Stimulated activated CD8-positive, alpha-beta memory T cell treated with anti-CD3 and anti-CD28 coated beads, Interleukin-15, amount 100 ng/mL, for 1 hour (primary cell): ENCODE measurements at places on chromosomes 7 and 10.

- no peak for DNase-seq
These were observed 24.5 kb downstream of the FOXK1 start for GRCh38 chr7:4706384-4707216.

GRCh38 chr7:30911561-30911969, at the start of gene AQP1:
Gene AQP1, plus strand, starts transcription at chr7:30911853. Its CDS starts 57 bp downstream, at chr7:30911910.
- no peak for DNase-seq

- DNase-seq = no peak
These were observed 2.5 kb downstream of the SLC16A9 start for GRCh38 chr10:59706851-59707797.

DNA sequence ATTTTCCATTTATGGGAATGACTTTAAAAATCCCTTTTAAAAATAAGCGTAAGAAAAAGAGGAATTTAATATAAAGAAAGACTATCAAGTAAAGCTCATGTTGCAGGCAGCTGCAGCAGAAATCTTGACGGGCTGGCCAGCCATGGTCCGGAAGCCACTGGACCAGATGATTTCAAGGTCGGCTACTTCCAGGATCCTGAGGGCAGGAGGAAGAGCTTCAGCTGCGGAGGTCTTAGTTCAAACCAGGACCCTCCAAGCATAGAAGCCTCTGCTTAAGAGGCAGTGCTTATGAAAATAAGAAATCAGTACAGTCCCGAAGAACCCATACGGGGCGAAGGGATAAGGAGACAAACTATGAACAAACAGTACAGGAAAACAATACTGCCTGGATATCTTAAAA, 220.2 kb upstream of the CELF2 start:
- no peak for DNase-seq

DNA sequence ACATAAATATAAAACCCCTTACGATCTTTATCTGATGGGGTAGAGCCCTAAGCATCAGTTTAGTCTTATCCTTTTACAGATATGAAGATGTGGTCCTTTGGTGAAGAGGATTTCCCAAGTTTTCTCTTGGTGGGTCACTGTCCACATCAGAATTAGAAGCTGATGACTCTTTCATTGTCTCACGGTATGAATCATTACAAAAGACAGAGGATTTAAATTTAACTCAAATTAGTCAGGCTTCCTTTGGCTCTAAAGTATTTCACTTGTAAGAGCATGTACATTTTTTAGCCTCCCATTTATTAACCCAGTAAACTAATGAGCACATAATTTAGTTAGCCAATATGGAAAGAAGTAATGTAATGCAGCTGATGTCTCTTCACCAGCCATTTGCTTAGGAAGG, 49.9 kb upstream of the TMEM26 start:
- DNase-seq = no peak

GRCh38 chr10:80684259-80684658, 146.6 kb downstream of the SH2D4B start:
- DNase-seq = no peak

GRCh38 chr7:79806161-79806734, 328.4 kb upstream of the GNAI1 start:
- no peak for DNase-seq

GRCh38 chr10:120978589-120979252, 127.6 kb downstream of the WDR11 start:
- DNase-seq = no peak

GRCh38 chr7:35448486-35448885, 194.6 kb upstream of the TBX20 start:
- no peak for DNase-seq

DNA sequence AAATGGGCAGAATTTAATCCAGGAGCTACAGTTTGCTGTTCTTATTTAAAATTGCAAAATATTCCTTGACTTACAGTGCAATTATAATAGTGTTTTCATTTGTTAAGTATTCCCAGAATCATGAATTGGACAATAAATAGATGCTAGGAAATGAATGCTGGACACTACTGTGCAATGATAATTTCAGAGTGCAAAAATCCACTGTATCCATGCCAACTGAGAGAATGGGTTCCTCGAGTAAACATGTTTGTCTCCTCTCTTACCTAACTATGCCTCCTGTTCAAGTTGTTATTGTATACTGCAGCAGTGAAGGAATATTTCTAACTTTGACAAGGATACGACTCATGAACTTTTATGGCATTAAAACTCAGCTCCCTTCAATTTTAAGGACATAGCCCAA, 1396.3 kb downstream of the GATA3 start:
- DNase-seq = no peak

DNA sequence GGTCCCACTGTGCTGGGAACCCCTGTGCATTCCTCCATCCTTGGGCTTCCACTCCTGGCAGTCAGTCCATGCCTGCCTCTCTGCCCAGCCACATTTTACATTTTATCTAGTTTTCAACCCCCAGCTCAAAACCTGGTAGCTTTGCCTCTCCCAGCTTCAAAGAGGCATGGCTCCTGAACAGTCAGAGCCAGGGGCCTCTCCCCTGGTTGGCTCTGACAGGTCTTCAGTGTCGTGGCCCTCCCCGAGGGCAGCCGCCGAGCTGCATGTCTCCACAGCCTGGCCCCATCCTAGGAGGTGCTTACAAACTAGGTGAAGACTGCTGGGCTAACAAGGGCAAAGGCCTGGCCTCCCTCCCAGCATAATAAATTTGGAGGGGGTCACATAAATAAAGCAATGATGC, 14.8 kb downstream of the COBL start:
- DNase-seq = no peak

DNA sequence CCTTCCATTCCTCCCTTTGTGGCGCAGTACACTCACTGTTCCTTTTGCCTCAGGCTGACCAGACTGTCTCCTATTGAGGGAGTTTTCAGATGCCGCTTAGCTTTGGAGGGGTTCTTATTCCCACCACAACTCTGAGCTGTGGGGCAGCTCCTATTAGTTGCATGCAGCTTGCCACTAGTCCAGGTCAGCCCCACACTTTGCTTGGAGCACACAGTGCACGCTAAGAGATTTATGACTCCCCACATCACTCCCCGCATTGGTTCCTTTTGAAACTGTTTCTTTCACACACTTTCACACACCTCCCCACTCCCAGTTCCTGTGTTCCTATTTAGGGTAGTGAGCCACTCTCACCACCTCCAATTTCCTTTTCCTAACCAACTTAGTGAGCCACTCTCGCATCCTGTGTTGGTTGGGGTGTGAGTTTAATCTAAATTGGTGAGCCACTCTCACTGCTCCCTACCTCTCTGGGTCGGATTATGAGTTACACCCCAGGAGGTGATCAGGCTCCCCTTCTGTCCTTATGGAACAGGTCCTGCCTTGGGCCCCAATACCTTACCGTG, 10.4 kb upstream of the ZNF485 start:
- DNase-seq = peak; percentile 10

DNA sequence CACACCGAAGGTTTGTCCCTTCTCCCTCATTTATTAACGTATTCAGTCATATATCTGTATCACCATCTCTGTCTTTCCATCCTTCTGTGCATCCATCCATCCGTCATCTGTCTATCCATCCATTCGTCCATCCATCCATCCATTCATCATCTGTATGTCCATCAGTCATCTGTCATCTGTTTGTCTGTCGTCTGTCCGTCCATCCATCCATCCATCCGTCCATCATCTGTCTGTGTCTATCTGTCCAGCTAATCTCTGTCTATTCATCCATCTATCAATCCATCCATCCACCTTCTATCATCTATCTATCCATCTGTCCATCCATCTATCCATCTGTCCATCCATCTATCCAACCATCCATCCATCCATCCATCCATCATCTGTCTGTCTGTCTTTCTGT, 213.9 kb downstream of the TYW1 start:
- no peak for DNase-seq

DNA sequence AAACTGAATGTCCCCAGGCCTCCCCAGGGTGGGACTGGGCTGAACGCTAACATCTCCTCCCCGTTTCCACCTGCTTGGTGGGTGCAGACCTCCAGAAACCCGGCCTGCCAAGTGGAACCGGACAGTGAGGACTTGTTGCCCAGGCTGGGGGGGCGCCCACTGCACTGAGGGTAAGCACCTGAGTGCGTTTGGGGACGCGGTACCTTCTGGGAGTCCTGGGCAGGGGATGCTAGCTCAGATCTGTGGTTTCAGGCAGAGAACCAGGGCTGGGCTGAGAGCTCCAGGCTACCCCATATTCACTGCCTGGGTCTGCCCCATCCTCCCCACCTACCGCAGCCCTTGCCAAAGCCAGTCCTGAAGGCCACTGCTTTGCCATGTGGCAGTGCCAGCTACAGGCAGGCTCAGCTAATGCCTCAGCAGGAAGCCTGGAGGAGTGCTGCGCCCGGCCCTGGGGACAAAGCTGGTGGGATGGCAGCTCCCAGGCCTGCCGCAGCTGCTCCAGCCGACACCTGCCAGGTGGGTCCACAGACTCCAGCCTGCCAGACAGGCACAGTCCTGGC, 3.5 kb upstream of the ZNF467 start:
- no peak for DNase-seq

DNA sequence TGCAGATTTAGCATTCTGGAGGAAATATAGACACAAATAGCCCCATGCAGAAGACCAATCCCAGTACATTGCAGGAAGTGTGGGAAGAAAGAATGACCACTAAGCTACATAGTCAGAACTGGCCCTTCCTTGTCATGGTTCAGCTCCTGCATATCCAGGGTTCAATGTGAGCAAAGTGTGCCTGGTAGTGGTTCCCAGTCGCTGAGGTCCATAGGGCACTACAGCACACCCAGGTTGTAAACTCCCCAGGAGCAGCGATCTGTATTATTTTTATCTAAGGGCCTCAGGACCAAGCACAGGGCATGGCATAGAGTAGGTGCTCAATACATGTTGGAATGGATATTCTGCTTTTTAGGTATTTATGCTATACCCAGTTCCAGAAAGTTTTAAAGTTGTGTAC, 114.4 kb downstream of the RTKN2 start:
- DNase-seq = no peak

DNA sequence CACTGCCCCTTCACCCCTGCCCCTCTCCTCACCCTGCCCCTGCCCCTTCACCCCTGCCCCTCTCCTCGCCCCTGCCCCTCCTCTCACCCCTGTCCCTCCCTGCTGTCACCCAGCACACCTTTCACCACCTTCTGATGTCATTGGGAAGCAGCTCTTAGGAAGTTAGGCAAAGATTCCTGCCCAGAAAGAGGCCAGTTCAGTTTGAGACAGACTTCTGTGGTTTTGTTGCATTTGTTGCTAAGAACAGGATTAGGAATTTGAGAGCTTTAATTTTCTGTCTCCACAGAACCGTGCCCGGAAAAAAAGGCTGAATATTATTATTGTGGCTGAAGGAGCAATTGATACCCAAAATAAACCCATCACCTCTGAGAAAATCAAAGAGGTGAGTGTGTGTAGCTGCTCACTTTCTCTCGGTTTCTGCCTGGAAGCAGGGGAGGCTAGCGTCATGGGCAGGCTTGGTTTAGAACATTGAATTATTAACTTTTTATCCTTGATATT, 39.6 kb downstream of the PFKP start:
- no peak for DNase-seq

DNA sequence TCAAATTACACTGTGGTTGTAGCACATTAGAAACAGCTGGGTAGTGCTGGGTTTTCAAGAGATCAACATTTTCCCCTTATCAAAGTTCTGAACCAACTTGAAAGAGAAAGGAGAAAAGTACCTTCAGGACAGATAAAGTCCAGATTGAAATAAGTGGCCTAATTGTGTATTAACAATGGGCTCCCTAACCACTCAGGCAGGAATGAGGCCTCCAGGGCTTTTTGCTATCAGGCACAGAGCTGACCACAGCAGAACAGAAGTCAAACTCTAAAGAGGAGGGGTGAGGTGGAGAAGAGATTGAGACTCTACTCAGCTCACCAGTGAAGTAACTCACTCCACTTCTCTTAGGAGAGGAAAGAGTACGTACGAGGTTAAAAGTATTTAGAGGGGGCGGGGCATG, 394.1 kb upstream of the PHF14 start:
- no peak for DNase-seq

- DNase-seq = no peak
These were observed 39.5 kb upstream of the INSIG1 start for GRCh38 chr7:155258226-155258560.

DNA sequence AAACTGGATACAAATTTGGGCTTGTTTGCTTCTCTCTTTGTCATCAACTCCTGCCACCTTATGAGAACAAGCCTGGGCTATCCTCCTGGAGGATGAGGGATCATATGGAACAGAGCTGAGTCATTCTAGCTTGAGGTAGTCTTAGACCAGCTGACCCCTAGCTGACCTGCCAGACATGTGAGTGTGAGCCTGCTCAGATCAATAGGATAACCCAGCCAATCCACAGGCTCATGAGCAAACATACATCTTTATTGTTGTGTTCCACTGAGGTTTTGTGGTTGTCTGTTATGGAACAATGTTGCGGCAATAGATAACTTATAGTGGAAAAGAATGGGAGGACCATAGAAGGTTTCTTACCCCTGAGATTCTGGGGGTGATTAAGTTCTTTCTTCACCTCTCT, 54.5 kb upstream of the FAM180A start:
- no peak for DNase-seq

DNA sequence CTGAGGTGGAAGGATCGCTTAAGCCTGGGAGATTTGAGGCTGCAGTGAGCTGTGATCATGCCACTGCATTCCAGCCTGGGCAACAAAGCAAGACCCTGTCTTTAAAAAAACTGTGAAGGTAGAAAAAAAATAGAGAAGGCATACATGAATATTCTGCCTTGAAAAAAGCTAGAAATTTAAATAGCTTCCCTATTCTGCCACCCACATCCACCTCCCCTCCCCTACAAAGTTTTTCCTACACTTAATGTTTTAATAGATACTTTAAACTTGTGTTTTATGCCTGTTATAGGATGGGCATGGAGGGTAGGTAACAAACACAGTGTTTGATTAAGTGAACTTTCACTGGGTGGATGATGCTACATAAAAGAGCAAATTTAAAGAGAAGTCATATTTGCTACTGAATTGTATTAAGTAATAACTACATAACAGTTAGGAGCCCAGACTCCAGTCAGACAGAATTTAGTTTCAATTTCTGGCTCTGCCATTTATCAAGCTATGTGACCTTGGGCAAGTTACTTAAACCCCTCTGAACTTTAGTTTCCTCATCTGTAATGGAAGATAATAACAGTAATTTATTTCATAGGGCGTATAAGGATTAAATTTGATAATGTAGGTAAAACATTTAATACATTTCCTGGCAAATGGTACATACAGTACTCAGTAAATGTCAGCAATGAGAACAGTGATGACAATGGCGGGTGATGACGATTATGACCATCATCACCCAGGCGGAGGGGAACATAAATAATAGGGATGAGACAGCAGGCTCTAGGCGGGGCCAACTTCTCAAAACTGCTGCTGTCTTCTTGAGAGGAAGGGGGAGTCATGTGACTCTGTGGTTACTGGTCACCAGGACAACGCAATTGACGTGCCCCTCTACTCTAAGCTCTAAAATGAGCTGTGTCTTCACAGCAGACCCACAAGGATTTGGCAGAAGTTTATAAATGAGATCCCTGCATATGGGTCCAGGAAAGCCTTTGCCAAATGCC, 15.8 kb downstream of the DNMBP start:
- peak; percentile 25 for DNase-seq

DNA sequence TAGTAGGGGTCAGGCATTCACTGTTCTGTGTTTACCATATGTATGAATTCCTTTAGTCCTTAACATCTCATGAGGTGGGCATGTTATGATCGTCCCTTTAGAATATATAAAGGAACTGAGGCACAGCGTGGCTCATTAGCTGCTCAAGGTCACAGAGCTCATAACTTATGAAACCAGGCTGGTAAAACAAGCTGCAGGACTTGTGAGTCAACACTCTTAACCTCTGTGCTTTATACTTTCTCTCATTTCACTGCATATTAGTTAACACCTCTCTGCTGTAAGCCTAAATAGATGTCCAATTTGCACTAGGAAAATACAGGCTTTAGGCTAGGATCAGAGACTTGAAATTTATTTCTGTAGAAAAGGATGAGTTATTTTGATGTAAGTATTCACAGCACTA, 180.3 kb upstream of the HDAC9 start:
- DNase-seq = no peak

- no peak for DNase-seq
These were observed 14.5 kb downstream of the IFIT5 start for GRCh38 chr10:89428877-89429276.
